ENCODE measurements at places on chromosomes 7 and 10.

DNA sequence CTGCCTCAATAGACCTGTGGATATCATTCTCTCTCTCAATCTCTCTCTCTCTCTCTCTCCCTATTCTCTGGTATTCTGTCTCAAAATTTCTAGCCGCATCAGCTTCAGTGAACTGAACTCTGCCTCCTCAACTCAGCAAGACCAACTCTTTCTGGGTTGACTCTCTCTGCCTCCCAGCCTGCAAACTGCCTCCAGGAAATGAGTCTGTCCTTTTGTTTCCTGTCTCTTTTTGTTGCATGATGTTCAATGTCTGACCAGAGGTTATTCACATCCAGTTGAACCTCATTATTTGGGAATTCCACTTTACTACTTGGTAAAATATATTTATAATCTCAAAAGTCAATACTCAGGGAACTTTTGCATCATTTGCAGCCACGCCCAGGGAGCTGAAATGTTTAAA, 682.7 kb upstream of the FZD8 start:
- no peak for DNase-seq

- DNase-seq: no peak
These were observed 19.8 kb downstream of the MDFIC start for GRCh38 chr7:114941692-114942091.

- no peak for DNase-seq
These were observed 650.4 kb downstream of the SDK1 start for GRCh38 chr7:3951316-3952055.

- DNase-seq: no peak
These were observed 80.4 kb downstream of the EGFR start for GRCh38 chr7:55099066-55099820.

- DNase-seq: no peak
These were observed 484.7 kb downstream of the PTPRN2 start for GRCh38 chr7:158102897-158103296.

- no peak for DNase-seq
These were observed 41.4 kb upstream of the SLC26A5 start for GRCh38 chr7:103487419-103487818.

- DNase-seq: no peak
These were observed 4.1 kb downstream of the NUDT1 start for GRCh38 chr7:2245883-2246675.

DNA sequence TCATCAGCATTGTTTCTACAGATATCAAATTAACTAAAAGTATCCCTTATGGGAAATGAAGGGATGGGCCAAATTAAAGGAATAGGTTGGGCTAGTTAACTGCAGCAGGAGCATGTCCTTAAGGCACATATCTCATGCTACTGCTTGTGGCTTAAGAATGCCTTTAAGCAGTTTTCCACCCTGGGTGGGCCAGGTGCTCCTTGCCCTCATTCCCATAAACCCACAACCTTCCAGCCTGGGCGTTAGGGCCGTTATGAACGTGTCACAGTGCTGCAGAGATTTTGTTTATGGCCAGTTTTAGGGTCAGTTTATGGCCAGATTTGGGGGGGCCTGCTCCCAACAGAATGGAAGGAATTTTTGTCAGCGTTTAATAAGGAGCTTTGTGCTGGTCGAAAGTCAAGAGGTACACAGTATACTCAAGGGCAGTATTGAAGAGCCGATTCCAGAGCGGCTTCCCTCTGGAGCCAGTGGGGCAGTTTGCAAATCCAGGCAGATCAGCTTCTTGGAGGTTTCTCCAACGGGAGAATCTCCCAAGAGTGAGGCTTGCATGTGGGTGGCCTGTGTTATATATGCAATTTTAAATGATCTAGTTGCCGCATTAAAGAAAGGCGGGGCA, 7.7 kb downstream of the PFKP start:
- no peak for DNase-seq

DNA sequence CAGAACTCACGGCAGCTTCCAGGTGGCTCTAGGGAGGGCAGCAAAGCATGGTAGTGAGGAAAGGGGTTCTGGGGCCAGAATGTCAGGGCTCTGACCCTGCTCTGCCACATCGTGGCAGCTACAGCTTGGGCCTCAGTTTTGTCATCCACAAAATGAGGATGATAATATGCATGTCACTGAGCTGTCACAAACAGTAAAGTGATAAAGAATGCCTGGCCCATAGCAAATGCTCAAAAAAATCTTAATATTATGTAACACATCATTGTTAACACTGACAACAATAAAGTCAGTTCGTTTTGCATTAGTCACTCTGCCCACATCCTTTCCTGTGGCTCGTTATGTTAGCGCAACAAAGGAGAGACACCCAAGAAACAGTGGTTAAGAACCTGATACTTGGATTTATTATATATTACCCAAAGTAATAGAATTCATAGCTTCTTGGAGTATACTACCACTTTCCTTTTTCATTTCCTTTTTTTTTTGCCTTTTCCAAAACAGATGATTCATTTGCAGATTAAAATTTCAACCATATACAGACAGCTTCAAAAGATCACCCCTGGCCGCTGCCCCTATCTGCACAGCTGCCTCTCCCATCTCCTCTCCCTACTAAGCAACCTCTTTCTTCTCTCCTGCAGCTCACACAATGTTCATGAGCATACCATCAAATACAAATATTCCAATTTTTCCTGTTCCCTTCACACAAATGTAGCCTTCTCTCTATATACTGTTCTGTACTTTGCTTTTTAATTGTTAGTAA, 45.5 kb upstream of the DDC start:
- DNase-seq: no peak

DNA sequence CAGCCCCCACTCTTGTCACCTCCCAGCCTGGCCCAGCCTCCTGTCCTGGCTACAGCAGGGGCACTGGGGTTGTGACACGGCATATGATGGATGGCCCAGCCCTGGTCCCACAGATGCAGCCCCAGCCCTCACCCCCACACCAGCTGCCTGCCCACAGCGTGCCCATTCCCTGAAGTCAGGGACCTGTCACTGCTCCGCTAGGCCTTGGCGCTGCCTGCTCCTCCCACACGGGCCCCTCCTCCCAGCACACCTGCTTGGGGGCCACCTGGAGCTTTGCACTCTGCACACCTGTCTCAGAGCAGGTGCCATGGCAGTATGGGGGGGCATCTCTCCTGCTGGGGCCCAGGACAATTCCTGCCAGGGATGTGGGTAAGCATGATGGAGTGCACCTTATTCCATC, 3.5 kb downstream of the GCK start:
- DNase-seq: no peak

DNA sequence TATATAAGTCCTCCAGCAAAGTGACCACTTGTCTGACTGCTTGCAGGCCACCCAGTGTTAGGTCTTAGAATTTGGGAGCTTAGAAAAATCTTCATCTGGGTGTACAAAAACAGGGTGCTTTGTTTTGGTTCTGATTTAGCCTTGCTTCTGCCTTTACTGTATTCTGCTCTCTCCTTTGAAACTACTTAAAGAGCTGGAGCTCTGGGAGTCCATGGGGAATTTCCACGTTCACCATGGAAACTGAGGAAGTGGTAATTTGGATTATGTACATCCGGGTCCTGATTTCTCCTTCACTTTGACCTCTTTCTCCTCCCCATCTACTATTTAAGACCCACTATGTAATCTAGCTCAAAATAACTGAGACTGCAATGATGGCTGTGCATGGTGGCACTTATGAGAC, 103.0 kb downstream of the JAZF1 start:
- DNase-seq: no peak

DNA sequence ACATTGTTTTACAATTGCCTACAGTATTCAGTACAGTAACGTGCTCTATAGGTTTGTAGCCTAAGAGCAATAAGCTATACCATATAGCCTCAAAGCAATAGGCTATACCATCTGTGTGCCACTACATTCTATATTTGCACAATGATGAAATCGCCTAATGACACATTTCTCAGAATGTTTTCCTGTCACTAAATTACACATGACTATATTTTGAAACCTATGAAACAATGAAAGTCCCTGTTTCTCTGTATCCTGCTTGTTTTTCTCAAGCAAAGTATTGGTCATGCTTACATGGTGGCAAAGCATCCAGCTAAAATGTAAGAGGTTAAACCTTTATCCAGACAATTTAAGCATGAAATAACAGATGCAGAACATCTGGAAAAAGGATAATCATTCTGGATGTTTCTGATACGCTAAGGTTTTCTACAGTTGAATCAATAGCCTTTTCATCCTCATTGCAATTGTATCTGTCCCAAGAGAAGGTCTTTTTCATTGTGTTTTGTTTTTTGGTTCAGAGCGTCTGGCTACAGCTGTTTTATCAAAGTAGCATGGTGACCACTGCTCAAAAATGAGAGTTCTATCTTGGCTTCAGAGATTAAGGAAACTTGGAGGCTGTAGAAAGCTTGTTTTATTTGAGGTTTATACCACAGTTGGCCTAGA, 81.7 kb downstream of the CSTF2T start:
- DNase-seq: no peak

DNA sequence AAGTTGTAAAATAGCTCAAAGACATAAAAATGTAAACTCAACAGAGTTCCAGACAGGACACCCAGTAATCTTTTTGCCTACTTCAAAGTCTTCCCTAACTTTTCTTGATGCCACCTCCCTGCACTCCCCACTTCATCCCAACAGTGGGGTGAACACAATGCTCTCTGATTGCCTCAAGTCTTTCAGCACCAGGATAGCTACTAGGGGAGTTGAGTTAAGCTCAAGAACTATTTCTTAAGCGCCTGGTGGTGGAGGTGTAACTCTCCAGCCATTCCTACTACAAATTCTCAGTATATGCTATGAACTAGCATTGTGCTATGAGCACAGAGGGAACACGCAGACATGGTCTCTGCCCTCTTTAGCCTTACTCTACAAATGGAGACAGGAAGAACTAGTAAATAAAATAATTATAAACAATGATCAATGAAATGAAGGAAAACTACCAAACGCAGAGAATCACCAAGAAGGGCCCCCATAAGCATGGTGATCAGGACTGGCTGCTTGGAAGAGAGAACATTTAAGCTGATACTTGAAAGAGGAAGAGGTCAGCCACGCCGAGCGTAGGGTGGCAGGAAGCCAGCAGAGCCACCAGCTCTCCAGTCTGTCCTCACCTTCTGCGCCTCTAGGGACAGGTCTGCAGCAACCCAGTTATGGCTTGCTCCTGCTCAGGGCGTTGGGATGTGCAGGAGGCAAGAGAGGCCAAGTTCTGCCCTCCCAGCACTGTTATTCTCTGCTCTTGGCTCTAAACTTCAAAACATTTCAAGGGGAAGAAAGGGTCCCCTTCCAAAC, 16.7 kb upstream of the FRA10AC1 start:
- DNase-seq: peak; percentile 41

DNA sequence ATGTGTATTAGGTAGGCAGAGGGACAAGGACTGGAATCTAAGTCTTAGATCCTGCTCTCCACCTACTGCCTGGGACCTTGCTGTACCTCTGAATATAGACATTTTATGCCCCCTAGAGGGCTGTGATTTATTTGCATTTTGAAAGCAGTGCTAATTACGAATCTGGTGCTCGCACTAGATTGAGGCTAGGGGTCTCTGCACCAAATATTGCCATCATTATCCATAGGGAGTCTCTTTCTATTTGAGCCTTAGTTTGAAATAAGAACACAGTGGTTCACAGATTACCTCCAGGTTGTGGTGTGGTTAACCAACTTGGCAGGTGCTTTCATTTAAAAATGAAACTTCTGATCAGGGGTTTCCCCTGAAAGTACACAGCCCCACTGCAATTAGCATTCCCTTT, 41.8 kb downstream of the CNNM1 start:
- no peak for DNase-seq

DNA sequence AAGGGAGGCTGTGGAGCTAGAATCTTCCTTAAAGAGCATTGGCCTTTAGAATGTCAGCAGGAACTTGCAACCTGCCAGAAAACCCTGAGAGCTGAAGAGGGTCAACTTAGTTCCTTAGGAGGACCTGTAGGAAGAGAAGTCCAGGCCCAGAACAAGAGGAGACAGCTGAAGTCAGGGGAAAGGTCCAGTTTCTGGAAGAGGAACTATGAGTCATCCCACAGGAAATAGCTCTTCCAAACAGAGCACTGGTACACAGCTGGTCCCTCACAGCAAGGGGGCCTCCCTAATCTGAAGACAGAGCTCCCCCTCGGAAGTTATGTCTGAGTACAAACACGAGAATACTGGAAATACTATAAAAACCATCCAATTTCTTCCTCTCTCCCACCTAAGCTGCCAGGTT, 98.9 kb downstream of the HERPUD2 start:
- DNase-seq: peak; percentile 12

DNA sequence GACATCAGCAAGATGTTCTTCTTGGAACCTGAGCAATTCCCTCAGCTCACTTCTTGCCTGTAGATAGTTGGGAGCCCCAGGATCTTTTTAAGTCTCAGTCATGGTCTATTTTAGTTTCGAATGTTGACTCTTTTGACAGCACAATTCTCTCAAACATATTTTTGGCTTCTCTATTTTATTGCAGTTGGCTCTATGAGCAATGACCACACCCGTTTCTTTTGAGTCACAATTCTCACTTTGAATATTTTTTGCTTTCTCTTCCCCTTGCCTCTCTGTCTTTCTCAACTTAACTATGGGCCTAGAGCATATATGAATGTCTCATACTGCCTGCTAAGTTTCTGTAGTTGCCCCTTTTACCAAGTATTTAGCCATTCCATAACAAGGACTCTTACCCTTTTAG, 222.8 kb downstream of the PTN start:
- no peak for DNase-seq

- DNase-seq: no peak
These were observed 260.8 kb upstream of the HABP2 start for GRCh38 chr10:113292086-113292485.

GRCh38 chr7:4437916-4438315, 244.2 kb upstream of the FOXK1 start:
- DNase-seq: no peak

GRCh38 chr10:62636825-62637248, 167.7 kb upstream of the ADO start:
- no peak for DNase-seq

- peak; percentile 75 for DNase-seq
These were observed 49.3 kb downstream of the PPP1R17 start for GRCh38 chr7:31735991-31736982.

DNA sequence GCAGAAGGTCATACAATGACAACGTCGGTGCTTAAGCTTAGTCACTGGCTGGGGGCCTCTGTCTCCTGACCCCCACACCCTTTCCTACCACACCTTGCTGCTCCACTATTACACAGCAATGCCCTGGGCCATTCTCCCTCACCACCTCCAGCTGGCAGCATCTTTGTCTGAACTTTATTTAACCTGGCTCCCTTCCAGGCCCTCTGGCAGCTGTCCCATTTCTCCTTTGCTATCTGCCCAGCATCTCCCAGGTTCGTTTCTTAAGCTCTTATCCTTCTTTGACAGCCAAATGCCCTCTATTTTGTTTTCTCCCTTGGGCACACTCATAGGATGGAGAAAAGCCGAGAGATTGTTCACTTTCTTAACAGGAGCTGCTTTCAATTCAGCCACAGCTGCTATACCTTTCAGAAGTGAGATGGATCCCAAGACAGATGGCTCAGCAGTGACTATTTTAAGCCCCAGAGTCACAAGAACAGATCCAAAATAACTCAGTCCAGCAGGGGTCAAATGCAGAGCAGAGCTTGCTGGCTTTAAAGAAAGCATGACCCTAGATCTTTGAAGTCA, 1277.1 kb upstream of the AUTS2 start:
- DNase-seq: no peak

GRCh38 chr7:19526639-19527038, 182.2 kb downstream of the POLR1F start:
- no peak for DNase-seq

GRCh38 chr10:88968391-88968790, 15.8 kb upstream of the ACTA2 start:
- DNase-seq: no peak

GRCh38 chr10:102230264-102230860, 4.3 kb downstream of the ELOVL3 start:
- peak; percentile 84 for DNase-seq

GRCh38 chr10:71973777-71974488, 9.7 kb downstream of the CHST3 start:
- DNase-seq: no peak
